ENCODE measurements at places on chromosomes 2 and 18.

GRCh38 chr18:21179590-21180220, 62.3 kb upstream of the GREB1L start:
- DNase-seq, result no peak

DNA sequence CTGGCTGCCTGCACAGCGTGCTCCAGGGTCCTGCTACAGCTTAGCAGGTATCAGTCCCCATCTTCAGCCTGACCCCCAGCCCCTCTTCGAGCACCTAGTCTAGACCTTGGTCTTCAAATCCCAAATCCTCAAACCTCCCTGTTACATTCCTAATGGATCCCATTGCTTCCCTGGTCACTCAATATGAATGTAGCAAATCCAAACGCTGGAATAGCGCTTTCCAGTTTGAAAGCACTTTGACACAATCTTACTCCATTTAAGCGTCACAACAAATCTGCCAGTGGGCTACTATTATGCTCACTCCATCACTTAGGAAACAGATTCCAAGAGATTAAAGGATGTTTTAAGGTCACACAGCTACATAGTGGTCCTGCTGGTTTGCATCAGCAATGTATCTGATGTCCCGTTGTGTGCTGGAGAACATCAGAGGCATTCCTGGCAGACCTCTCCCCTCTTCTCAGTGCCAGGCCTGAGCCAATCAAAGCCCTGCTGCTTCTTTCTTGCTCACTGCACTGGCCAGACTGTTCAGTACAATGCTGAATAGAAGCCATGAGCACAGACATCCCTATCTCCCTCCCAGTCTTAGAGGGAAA, 11.1 kb upstream of the INO80C start:
- no peak for DNase-seq

GRCh38 chr2:205321231-205321630, 361.1 kb upstream of the NRP2 start:
- DNase-seq, result no peak

DNA sequence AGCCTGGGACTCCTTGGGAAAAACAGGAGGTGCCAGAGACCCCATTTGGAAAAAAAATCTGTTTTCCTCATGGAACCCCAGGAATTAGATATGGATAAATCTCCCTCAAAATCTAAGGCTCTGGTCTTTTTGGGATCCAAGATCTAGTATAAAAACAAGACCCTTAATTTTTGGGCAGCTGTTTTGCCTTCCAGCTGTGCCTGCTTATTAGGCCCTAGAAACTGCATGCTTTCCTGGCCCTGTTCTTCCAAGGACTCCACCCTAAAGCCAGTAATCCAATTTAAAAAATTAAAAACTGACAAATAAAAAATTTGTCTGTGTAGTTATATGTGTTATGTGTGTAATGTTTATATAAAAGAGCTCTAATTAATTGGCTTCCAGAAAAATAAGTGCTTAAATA, 274.6 kb downstream of the STK39 start:
- no peak for DNase-seq

GRCh38 chr2:33307659-33308270, 168.7 kb upstream of the RASGRP3 start:
- DNase-seq, result no peak

DNA sequence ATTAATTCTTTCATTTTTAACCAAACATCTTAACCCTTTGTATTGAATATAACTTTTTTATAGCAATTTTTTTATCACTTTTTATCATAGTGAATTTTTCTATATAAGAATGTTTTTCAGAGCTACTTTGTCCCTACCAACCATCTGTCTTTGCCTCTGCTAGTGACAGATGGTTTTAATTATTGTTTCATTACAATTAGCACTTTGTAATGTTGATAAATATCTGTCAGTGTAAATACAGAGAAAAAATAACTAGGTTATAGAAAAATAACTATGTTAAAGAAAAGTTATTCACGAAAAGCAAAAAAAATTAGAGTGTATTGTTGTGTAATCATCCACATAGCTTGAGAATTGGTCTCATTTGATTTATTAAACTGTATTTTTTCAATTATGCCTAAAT, 91.0 kb upstream of the CDH19 start:
- no peak for DNase-seq

- DNase-seq, result no peak
These were observed 102.5 kb upstream of the NOSTRIN start for GRCh38 chr2:168699844-168700417.

DNA sequence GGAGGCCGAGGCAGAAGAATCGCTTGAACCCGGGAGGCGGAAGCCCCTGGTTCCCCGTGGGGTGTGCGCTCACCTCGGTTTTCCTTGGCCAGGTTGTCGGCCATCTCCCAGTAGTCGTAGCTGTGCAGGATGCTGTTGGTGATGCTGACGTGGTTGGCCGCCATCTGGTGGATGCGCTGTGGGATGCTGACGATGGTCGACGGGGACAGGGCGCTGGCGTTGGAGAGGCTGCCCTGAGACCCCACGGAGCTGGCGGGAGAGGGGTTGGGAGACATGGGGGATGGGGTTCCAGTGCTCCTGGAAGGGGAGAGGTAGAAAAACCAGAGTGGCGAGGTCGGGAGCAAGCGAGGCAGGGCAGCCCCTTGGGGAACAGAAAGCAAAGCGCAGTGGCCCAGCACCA, 64.4 kb upstream of the REV1 start:
- no peak for DNase-seq

GRCh38 chr2:102060792-102061191, 69.0 kb downstream of the IL1R2 start:
- no peak for DNase-seq

DNA sequence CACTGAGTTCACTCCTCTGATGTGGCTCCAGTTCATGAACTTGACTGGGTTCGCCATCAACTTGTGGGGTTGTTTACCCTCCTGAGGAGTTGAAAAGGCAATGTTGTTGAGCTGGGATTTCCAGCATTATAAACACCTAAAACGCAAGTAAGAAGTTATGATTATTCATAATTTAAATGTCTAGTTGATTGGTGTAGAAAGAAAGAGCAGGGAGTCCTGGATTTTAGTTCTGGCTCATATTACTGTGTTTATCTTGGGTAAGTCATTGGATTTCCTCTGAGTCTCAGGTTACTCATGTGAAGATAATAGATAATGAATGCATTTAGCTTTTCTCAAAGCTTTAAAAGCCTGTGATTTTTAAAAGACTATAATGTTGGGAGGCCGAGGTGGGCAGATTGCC, 438.0 kb upstream of the CDH20 start:
- DNase-seq, result no peak

- DNase-seq, result no peak
These were observed 229.7 kb upstream of the SP5 start for GRCh38 chr2:170485254-170486026.

- DNase-seq, result no peak
These were observed 218.3 kb downstream of the HAUS1 start for GRCh38 chr18:46322411-46322891.

DNA sequence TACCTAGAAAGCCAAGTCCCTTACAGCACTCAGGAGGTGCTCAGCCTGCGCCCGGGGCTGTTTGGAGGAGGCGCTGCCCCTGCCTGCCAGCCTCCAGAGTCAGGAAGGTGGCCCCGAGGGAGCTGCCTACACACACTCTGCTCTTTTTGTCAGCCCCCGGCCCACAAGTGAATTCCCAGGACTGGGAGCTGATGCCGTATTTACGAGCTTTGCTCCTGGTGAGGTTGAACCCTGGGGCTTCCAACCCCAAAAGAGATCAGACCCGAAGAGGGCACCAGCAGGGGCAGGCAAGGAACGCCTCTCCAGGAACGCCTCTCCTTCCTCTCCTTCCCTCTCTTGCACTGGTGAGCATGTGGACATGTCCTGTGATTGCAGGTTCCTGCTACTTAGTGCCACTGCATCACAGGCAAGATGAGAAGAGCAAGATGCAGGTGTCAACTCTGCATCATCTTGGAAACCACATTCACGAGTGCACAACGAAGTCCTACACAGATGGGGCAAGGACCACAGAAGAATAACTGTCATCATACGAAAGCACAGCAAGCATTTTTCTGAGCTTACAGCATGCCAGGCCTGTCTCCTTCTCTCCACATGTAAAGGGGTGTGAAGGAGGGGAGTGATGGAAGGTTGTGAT, 126.7 kb downstream of the NDUFA10 start:
- DNase-seq, result no peak

DNA sequence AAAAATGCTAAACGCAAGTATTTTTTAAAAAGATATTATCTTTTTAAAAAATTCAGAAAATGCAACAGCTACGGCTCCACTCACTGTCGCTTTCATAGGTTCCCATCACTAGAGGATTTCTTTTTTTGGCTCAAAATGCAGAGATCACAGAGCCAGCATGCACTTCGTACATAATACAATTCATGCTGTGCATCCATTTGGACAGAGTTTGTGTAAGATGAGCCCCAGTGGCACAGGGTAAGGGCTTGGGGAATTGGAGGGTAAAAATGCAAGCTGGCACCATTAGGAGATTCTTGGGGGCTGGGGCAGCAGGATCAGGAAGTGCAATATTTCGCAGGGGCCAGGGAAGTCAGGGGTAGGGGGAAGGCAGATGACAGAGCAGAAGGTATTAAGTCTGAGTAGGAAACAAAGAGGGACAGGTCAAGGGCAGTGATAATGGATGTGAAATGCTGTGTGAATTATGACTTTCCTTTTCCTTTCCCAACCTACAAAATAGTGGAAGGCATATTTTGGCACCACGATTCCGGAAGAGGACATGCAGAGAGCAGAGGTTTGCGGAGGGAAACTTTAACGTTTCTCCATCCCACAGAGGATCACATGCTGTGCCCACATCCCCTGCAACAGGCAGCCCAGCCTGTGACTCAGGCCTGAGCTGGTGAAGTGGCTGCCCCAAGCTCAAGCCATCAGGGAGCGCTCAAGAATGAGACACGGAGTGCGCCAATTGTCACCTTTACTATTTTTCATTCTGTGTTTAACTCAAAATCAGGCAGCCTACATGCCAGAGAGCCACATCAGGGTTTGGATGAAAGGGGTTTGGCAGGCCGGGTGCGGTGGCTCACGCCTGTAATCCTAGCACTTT, 4.7 kb downstream of the CAPG start:
- peak; percentile 46 for DNase-seq

Measured in stimulated activated CD8-positive, alpha-beta memory T cell treated with anti-CD3 and anti-CD28 coated beads, Interleukin-4, amount 100 ng/mL, for 1 hour (primary cell).